ENCODE measurements at places on chromosomes 6 and 20. TPM values are rescaled to one million over a fixed set of nuclear protein-coding genes. Genes with fewer than 3 reads are reported as not detected.

DNA sequence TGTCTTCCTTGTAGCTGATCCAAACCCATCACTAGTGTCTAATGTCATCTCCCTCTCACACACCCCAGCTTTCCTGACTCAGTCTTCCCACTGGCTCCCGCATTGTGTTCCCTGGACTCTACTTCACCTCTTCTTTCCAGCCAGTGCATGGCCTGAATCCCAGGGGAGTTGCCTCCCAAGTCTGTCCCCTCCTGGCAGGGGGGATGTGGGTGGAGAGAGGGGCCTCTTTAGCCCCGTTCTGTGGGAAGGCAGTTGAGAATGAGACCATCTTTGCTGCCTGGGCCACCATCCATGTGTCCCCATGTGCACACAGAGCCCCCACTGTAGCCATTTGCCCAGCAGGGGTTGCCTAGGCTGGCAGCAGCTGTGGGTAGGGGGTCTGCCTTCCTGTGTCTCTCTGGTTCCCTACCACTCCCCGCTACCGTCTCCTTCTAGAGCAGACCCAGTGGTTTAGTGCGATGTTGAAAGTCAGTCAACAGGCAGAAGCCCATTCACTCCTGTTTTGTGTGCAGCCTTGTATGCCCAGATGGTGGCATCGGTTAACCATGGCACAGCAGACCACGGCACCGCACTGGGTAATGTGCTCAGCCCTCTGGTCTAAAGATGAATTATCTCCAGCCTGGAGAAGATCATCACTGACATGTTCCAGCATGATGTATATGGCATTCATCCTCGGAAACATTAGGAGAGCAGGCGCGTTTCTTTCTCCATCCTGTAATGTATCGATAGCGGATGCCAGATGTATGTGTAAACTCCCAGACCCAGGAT, 178.8 kb upstream of the SNX9 start:
- no peak for DNase-seq

DNA sequence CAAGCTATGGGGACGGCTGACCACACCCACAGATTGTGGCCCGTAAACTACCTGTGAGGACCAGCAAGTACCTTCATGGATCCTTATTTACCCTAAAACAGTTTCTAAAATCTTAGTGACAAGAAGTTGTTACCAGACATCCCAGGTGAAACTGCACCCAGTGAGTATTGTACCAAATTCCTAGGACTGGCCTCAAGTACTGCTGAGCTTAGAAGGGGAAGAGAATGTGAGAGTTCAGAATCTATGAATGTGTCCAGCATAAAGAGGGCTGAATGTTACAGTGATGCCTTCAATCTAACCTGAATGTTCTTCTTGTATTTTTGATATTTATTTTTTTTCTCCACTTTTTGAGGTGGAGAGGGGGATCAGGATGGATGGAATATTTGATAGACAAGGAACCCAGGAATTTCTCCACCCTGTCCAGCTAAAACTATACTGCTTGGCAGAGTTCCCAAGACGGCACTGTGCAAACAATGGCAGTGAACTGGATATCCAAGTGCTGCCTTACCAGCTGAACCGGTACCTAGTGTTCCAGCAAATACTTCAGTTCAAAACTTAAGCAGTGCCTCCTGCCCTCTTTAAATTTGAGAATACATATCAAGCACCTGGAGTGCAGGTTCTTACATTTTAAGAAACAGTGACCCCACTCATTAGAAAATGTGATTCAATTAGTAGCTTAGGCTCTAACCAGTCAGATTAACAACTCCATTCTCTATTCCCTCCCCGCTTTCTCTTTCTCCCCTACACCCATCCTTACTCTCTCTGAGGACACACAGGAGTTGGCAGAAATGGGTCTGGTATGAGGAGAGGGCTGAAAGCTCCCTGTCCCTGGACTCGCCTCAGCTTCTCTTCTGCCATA, 427.3 kb upstream of the FLRT3 start:
- DNase-seq: no peak

GRCh38 chr20:57400231-57400701, 9.1 kb downstream of the RBM38 start:
- DNase-seq: no peak

DNA sequence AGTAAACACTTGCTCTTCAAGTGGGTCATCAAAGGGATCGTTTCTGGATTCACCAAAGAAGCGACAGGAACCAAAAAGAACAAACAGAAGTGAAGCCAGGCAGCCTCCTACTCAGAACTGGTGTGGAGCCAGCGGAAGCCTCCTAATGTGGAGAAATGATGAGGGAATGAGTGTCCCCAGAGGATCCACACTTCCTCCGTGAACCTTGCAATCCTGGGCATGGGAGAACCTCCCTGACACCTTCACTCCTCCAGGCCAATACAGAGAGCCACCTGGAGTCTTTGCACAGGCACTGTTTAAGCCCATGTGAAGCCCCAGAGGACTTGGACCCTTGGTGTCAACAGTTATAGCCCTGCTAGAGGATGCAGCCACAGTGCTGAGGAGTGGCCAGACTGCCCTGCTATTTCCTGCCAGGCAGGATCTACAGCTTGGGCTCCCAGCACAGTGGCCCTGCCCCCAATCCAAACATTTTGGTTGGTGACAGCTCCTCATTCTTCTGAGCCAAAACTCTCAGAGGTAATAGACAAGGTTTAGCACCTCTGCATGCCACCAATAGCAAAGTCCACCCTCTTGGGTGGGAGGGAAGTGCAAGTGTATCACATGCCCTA, 23.2 kb upstream of the SERINC1 start:
- DNase-seq: no peak

The TRMT11 gene
- polyA plus RNA-seq: 18.5 TPM

GRCh38 chr20:963795-964194, 38.3 kb downstream of the RSPO4 start:
- DNase-seq: no peak

The SCRT2 gene
- not detected for polyA plus RNA-seq

GRCh38 chr6:119241111-119241465, 108.5 kb downstream of the MAN1A1 start:
- DNase-seq: peak; percentile 4

- DNase-seq: no peak
These were observed 505.4 kb upstream of the CITED2 start for GRCh38 chr6:139879823-139880356.

- no peak for DNase-seq
These were observed 35.5 kb upstream of the ZFAND3 start for GRCh38 chr6:37783856-37784584.
